ENCODE measurements at places on chromosomes 4 and X. TPM values are rescaled to one million over a fixed set of nuclear protein-coding genes. Genes with fewer than 3 reads are reported as not detected.

MAGEA1 gene
- total RNA-seq: not detected

ARHGAP36 gene
- total RNA-seq: not detected

TMLHE gene
- 15.1 TPM for total RNA-seq

TRIM60 gene
- not detected for total RNA-seq

MBTPS2 gene
- total RNA-seq: 6.7 TPM

PJA1 gene
- total RNA-seq: 35.9 TPM

TMEM255A gene
- total RNA-seq: not detected

PITX2 gene
- total RNA-seq: not detected

SMIM31 gene
- not detected for total RNA-seq

SH3RF1 gene
- 11.2 TPM for total RNA-seq

ADH1A gene
- total RNA-seq: not detected

C4orf33 gene
- 9.3 TPM for total RNA-seq

GPRASP1 gene
- total RNA-seq: 0.04 TPM

Data from hair follicular keratinocyte (primary cell).